ENCODE measurements at places on chromosomes 12 and 14.

DNA sequence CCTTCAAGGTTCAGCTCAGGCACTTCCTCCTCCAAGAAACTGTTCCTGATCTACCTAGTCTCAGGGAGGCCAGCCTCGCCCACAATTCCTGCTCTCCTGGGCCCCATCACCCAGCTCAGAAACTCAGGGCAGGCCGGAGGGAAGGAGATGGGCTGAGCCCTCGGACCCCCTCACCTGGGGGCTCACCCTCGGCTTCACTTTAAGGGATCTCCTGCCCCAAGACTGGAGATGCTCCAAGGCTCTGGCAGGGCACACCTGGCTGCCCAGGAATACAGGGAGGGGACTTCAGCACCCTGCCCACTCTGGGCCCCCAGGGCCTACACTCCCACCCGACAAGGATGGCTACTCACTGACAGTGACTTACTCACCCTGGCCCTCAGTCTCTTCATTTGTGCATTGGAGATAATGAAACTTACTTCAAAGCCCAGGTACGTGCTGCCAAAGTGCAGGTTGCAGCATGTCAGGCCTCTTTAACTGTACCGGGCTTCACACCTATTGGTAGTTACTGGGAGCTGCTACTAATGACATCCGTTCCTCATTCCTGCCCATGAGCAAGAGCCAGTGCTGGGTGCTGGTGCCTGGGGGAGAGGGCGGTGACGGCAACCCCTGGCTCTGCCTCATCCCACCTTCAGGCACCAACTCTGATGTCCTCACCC is 21.0 kb upstream of the PPP1R13B start:
- DNase-seq = no peak

DNA sequence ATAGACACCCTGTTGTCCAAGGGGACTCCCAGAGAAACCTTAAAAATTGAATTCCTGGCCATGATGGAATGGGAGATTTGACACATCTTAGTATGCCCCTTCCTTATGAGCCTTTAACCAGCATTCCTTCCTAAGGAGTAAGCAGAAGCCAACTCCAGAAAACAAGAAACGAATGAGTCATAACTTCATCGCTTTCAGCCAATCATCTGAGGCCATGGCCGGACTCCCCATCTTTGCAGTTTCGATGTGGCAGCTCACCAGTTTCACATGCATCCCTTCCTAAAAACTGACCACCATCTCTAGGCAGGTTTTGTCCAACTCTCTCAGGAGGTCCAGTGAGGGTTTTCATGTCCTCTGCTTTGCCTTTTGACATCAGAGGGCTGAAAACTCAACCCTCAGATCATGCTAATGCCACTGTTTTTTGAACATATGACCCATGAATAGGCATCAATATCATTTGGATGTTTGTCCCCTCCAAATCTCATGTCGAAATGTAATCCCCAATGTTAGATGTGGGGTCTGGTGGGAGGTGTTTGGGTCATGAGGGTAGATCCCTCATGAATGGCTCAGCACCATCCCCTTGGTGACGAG is 19.9 kb downstream of the DAAM1 start:
- DNase-seq = no peak

GRCh38 chr12:77133566-77133965 is 68.2 kb upstream of the E2F7 start:
- no peak for DNase-seq

- no peak for DNase-seq
Observed at GRCh38 chr12:15318841-15319240, 3.5 kb upstream of the PTPRO start.

- no peak for DNase-seq
Observed at GRCh38 chr14:38693423-38693822, 409.6 kb downstream of the SEC23A start.

- DNase-seq = no peak
Observed at GRCh38 chr12:30296486-30296885, 399.2 kb downstream of the IPO8 start.

DNA sequence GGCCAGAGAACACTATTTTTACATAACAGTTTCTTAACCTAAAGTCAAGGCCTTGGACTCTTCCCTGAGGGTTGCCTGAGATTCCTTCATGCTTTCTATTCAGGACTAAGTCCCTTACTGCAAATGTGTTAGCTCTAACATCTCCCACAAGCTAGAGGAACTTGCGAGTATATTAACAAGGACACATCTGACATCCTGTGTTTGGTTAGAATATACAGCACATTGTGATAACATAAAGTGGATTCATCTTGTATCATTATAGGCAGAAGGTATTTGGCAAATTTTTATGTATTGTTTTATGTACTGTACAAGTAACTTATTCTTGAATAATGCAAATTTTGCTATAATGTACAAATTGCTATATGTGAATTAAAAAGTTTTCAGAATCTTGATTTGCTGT is 45.5 kb downstream of the SH2B3 start:
- DNase-seq = no peak

DNA sequence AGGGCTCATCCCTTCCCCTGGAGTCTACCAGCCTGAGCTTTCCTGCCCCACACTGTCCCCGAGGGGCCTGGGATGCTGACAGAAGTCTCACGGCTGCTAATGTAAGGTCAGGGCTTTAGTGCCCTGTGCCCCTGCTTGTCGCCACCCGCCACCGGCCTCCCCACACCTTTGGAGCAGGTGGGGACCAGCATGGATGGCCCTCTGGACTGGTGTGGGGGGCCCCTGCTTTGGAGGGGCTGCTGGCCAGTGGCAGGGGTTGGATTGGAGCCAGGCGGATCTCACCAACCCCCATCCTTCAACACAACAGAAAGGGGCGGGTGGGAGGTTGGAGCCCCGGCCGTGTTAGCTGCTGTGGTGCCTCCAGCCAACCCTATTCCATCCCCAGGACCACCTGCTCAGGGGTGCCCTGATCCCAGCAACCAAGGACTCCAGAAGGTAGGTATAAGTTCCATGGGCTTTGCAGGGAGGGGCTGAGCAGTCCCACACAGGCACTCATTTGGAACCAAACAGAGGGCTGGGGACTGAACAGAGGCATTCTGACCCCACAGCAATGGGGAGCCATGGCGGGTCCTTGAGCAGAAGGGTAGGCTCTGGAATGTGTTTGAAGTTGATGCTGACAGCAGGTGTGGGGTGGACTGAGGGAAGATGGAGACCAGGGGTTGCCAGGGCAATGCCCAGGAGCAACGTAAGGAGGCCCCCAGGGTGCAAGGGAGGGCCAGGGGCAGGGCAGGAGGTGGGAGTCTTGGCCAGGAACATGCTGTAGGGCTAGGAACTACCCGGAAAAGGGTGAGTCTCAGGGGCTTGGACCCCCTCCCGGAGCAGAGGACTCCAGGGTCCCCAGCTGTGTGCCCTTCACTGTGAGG is 145.1 kb upstream of the C14orf180 start:
- no peak for DNase-seq

GRCh38 chr12:8697120-8697475 is 693 bp upstream of the RIMKLB start:
- no peak for DNase-seq

DNA sequence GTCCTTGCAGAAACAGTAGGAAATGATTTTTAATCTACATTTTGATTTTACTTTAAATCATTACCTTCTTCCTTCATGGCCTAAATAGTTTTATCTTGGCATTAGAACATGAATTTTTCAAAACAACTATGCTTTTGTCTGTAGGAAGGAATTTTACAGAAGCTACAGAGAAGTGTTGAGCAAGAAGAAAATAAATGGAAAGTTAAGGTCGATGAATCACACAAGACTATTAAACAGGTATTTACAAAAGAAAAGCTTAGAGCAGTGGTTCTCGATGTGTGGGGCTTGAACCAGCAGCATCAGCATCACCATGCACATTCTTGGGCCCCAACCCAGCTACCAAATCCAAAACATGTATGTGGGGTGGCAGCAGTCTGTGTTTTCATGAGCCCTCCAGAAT is 91.6 kb downstream of the KTN1 start:
- no peak for DNase-seq

DNA sequence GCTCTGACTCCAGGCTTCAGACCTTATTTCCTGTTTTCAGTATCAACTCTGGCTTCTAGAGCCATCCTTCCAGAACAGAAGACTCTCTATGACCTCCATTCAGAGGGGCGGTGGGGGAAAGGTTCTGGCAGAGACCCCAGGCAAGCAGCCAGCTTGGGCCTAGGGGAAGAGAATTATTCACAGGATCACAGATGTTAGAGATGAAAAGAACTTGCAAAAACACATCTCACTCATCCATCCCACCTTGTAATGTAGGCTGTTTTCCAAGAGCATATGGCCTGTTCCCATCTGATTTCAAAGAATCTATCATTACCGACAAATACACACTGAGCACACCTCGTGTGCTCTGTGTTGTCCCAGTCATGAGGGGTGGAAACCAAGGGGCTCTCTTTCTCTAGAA is 131.9 kb downstream of the GRIN2B start:
- DNase-seq = no peak

DNA sequence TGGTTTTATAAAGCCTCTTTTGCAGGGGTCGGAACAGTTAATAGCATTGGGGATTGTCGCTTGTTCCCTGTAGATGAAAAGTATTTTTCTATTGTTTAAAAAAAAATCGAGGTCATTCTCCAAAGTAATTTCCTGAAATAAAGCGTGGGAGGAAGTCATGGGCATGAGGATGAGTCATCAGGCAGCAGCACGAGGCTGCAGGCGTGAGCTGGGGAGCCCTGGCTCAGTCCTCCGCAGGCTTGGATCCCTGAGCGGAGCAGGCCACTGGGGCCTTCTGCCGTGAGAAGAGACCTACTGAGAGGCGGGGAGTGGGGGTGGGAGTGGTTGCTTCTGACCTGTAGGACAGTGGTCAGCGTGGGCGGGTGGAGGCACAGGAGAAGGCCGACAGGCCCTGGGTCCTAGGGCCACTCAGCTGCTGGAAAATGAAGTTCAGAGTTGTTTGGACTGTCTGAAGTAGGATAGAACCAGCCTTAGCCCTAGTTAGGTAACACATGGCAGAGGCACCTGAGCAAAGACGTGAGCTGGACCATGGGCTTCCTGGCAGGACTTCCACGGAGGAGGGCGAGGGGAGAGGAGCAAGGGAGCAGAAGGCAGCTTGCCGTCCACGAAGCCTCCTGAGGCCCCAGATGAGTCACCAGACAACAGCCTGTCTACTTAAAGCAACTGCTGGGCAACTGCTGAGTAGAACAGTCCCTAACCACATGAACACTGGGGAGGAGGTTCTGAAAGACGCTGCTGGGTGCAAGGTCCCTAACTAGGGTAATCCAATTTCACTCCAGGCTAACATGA is 21.1 kb upstream of the LGALS3 start:
- peak; percentile 12 for DNase-seq

GRCh38 chr14:33682760-33683159 is 268.1 kb downstream of the EGLN3 start:
- DNase-seq = no peak

DNA sequence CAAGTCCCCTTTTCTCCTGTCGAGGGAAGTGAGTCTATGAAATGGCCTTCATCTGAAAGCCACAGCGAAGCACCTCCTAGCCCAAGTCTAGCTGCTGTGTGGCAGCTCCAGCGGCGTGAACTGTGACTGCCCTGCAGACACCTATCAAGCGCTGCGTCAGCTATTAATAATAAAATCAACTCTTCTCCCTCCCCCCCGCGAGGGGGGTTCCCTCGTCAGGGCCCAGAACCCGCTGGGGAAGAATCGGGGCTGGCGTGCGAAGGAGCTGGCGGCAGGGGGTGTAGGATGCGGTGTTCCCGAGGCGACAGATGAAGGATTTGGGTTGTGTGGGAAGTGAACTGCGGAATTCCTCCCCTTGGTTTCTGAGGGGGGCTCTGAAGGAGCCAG is 662 bp upstream of the ATP2A2 start:
- DNase-seq = peak; percentile 23

GRCh38 chr12:615620-616019 is 47.6 kb downstream of the NINJ2 start:
- no peak for DNase-seq

DNA sequence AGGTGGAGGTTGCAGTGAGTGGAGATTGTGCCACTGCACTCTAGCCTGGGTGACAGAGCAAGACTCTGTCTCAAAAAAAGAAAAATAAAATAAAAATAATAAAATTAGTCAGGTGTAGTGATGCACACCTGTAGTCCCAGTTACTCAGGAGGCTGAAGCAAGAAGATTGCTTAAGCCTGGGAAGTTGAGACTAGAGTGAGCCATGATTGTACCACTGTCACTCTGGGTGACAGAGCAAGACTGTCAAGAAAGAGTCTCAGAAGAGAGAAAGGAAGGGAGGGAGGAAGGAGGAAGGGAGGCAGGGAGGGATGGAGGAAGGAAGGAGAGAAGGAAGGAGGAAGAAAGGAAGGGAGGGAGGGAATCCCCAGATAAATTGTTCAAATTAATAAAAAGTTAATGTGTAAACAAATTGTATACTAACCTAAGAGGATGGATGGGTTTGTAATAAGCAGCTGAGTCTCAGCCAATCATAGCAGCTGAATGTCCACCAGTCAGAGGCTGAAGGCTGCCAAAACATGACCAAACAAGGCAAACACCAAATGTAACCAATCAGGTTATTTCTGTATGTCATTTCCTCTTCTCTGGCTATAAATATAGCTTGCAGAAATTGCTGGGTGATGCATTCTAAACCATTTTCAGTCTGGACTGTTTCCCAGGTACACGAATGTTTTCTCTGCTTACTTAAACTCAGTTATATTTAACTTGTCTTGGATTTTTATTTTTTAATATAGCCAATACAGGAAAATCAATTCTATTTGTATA is 6.1 kb upstream of the CDCA4 start:
- no peak for DNase-seq

DNA sequence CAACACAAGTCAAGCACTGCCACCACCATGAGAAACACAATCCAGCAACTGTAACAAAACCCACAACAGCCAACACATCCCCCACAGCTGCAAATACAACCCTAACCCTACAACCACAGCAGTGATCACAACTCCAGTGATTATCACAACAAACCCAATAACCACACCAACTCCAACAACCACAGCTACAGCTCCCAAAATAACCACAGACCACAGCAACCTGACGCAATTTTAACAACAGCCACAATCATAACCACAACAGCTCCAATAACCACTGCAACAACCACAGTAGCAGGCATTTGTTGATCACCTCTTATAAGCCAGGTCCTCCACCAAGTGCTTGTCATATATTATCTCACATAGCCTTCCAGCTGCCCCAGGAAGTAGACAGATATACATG is 42.2 kb upstream of the FAM181A start:
- DNase-seq = no peak

- no peak for DNase-seq
Observed at GRCh38 chr14:57009585-57010515, 199.6 kb upstream of the OTX2 start.

- no peak for DNase-seq
Observed at GRCh38 chr14:102584871-102585869, 7.3 kb upstream of the RCOR1 start.

GRCh38 chr12:79686171-79686570 is 4.6 kb downstream of the PAWR start:
- no peak for DNase-seq

- no peak for DNase-seq
Observed at GRCh38 chr12:47811581-47812484, 7.9 kb downstream of the HDAC7 start.

- no peak for DNase-seq
Observed at GRCh38 chr12:49529414-49529813, 9.4 kb upstream of the KCNH3 start.

- DNase-seq = no peak
Observed at GRCh38 chr12:47308672-47309071, 228.9 kb upstream of the AMIGO2 start.

- no peak for DNase-seq
Observed at GRCh38 chr12:20620261-20620660, 74.9 kb upstream of the SLCO1C1 start.

All from stimulated activated CD4-positive, alpha-beta T cell treated with anti-CD3 and anti-CD28 coated beads, Interleukin-15, amount 100 ng/mL, for 1 hour (primary cell).